Mesenteric fat pad (tissue), 1 donor: ENCODE measurements at places on chromosomes 13 and 19. TPM values are rescaled to one million over a fixed set of nuclear protein-coding genes. Genes with fewer than 3 reads are reported as not detected.

- DNase-seq = no peak
Observed at GRCh38 chr19:17706750-17707181, 12.5 kb upstream of the MAP1S start.

DNA sequence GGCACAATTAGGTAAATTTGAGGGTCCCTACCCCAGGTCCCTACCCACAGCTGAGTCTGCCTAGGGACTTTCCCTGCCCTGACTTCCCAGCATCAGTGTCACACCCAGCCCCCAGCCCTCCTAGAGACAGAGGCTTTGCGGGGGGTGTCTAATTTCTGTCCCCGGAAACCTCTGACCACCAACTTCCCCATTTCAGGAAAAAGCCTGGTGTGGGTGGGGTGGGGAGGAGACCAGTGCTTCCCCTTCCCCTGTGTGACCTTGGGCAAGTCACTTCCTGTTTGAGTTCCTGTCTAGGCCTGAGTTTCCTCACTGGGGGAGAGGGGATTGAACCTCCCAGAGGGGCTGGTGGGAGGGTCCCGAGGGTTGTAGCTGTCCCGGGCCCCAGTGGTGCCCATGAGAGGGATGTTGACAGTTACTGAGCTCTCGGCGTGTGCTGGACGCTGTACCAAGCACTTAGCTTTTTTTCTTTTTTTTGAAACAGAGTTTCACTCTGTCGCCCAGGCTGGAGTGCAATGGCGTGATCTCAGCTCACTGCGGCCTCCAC lies 7.9 kb downstream of the VASP start:
- DNase-seq = no peak

DNA sequence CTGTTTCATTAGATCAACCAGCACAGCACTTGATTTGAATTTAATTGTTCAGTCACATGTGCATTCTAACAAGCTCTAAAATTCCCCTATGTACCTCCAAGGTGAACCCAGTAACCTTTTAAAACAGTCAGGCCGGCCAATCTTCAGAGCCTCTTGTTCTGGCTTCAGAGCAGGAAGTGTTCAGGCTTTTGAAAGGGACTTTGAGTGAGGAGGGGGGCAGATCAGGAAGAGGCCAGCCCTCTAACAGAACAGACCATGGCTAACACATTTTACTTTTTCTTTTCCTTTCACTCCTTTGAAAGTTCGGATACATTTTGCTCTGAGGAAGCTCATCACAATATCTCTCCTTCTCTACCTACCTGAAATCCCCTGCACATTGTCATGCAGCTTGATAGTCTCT lies 390.3 kb downstream of the TBC1D4 start:
- no peak for DNase-seq

DNA sequence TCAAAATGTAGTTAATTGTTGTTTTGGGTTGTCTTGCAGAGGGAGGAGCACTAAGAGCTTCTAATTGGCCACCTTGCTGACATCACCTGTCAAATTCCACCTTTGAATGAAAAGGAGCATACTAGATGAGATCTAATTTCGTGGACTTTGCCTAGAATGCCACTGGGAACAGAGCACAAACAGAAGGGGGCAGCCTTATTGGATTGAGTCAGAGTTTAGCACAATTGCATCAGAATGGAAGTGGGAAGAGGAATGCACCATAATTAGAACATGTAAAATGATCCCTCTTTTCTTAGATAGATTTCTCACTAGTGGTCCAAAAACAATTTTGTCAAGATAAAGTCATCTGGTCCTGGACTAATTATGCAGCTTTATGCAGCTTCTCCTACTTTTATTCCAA lies 1552.2 kb downstream of the PCDH9 start:
- DNase-seq = no peak

DNA sequence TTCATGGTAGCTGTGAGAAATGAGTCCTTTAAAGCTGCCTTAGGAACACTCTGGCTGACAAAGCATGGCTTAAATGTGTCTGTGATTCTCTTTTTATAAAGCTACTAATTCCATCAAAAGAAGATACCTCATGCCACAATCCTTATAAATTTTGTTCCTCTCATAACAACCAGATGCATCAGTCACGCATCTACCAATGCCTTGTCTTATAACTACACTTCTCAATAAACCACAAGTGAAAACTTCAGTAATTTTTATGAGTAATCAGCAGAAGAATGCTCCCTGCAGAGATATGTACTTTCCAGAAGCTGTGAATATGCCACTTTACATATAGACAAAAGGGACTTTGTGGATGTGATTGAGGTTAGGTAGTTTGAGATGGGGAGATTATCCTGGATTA lies 147.8 kb downstream of the SUCLA2 start:
- no peak for DNase-seq

GRCh38 chr19:2428321-2428690 lies 920 bp upstream of the TIMM13 start:
- DNase-seq = no peak

DNA sequence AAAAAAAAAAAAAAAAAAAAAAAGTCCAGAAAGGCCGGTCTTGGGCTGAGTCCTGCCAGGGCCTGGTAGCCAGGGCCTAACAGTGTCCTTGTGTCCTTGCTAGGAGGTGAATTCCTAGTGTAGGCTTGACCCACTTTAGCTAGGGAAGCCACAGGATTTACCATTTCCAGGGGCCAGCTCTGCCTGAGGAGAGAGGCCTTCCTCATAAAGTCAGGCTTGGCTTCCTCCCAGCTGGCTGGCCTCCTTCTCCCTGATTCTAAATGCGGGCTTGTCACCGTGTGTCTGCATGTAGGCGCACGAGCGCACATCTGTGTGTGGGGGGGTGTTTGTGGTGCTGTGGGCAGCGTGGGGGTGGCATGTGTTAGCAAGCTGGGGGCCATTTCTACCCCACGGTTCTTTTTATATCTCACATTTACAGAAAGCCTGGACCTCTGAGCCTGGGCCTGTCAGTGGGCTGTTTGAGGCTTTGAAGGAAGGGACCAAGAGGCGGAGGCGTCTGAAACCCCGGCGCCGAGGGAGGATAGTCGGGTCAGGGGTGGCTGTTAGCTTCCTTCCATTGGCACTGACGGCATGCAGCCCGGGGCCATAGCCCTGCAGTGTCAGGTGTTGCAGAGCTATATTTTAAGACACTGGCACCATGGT lies 31.7 kb downstream of the IER2 start:
- DNase-seq = no peak

Gene KIR2DL3
- total RNA-seq = not detected
